Stimulated activated CD8-positive, alpha-beta memory T cell treated with anti-CD3 and anti-CD28 coated beads, Interleukin-2, amount 100 ng/mL, for 1 hour (primary cell): ENCODE measurements at places on chromosomes 1 and 21.

DNA sequence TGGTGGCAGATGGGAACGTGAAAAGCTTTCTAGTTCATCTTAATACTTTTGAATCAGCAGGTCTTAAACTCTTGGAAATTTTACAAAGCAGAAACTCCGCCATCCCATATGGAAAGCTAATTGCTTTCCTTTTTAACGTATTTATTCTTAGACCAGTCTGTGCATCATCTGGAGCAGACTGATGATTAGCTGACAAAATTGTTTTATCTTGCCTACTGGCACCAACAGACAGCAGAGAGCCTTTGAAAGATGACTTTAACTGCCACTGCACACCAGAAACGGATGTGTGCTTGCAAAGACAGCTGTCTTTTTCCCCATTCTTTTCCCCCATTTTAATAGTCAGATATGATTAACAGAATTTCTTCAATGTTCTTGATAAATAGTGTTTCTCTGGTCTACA is 97.0 kb downstream of the PLD5 start:
- DNase-seq = no peak

DNA sequence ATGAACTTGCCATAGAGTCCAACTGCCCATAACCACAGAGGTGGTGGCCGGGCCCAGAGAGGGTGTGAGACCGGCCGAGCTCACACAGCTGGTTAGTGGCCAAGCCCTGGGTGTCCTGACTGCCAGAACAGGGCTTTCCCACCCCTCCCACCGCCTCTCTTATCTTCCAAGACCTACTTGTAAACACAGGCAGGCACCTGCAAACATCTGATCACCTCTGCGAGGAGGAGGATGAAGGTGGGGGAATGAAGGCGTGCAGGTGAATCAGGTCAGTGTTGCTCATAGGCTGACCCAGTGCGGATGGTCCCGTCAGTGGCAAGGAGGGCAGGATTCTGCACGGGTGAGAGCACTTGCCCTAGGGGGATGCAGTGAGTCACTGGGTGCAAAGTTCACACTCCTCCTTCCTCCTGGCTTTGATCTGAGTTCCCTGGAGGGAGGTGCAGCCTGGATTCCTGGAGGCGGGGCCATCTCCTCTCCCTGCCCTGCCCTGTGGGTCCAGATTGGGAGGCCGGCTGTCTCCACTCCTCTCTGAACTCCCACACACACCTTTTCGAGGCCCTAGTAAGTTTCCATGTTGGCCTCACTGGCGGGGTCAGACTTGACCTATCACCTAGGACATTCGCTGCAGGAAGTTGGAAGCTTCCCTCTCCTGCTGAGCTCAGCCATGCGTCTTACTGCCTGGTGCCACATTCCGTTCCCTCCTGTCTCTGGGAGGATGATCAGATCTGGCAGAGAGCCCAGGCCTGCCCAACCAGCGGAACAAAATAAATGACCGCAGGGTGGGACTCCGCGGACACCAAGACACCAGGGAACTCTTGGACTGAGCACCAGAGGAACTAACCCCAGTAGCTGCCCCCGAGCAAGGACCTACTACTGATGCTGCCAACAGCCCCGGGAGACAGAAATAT is 7.3 kb downstream of the UQCRHL start:
- DNase-seq = no peak

- no peak for DNase-seq
Measured at GRCh38 chr1:181257117-181257516, 168.6 kb downstream of the IER5 start.

- DNase-seq = no peak
Measured at GRCh38 chr1:60427701-60428100, 354.1 kb upstream of the C1orf87 start.

DNA sequence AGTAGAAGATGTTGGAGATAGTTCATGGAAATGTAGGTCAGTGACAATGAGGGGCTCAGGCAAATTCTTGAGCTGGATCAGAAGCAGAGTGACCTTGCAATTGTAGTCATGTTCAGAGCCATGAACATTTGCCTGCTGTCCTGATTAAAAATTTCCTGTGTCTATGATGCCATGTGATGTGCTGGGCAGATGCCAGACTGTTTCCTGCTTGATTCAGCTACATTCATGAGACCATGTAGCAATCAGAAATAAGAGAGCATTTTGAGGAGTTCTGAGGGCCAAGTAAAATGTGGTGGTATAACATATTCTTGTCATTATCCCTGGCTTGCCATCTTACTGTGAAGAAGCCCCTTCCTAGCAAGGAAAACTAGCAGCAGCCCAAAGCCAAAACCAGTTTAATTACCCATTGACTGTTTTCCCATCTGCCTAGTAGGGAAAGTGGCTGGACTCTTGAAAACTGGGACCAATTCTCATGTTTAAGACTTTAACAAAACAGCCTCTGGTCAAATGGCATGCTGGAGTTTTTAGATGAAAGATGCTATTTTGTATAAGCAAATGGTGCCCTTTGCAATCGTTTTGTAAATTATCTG is 118.3 kb downstream of the NOS1AP start:
- DNase-seq = no peak

- DNase-seq = no peak
Measured at GRCh38 chr1:103457886-103458455, 67.5 kb upstream of the RNPC3 start.

DNA sequence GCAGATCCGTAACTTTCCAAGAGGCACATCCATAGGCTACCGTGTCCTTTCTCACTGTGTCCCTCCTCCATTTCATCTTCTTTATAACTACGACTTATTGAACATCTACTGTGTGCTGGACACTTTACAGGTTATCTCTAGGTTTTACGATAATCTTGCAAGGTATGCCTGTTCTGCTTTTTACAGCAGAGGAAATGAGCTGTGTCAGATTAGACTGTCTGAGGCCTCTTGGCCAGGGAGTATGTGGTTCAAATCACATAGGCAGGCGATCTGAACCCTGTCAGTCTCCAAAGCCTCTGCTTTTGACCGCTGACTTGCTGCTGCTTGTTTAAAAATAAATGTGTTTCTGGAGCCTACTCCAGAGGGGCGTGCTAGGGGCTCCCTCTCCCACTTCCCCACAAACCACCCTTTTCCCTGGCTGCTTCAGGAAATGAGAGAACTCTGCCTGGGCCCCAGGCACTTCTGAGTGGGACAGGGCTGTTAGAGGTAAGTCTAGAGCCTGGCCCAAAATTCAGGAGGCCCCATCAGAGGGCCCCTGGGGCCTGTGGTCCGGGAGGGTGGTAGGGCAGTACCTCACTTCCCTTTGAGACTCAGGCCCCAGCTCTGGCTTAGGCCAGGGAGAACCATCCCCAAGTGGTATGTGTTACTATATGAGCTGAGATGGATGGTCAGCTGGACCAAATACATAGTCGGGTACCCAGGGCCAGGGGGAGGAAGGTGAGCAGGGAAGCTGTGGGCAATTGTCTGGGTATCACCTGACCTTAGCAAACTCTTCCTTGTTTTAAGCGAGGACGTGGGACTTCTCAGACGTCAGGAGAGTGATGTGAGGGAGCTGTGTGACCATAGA is 4.4 kb downstream of the PSEN2 start:
- no peak for DNase-seq

- DNase-seq = no peak
Measured at GRCh38 chr1:5651964-5652821, 340.0 kb downstream of the NPHP4 start.

DNA sequence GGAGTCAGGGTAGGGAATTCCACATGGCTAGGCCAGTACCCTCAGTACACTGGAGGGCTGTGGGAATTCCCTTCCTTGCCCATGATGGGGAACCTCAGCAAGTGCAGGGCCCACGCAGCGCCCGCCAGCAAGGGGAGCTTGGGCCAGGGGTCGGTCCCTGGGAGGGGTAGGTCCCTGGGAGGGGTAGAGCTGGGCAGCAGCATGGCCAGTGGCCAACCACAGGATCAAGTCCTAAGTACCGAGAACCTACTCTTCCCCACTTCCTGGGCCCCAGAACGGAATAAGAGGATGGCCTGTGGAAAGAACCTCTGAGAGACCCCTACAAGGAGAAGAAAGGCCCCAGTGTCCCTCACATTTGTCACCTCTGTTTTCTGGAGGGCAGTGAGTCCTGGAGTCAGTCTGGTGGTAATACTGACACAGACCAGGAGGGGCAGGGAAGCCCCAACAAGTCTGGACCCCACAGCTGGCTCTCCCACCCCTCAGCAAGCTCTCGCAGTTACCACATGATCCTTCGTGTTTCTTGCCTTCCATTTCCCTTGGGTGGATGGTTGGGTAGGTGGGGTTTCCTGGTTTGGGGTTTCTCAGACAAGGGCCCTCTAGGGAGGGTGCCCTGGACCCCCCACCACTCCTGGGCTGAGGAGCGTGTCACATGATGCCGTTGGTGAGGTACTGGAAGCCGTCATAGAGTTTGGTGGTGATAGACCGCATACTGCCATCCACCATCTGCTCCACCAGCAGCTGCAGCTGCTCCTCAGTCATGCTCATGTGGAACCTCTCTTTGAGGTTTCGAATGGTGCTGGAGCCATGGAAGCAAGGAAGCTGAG is 10.3 kb downstream of the ZNF687 start:
- DNase-seq = no peak

GRCh38 chr1:3954170-3955169 is 54.4 kb upstream of the C1orf174 start:
- no peak for DNase-seq

DNA sequence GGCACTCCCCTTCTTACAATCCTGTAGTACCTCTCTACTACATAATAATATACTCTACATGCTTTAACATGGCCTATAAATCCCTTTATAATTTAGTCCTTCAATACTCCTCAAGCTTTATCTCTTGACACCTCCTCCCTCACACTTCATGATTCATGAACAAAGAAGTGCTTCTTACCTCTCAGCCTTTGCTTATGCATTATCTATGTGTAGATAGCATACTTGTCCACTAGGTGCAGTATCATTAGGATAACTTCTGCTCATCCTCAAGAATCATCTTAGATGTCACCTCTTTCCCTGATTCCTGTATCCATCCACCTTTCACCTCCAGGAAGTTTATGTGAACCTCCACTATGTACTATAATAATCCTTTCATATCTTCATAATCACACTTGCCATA is 74.4 kb downstream of the COL24A1 start:
- DNase-seq = no peak
